ENCODE measurements at places on chromosomes 3 and 15. TPM values are rescaled to one million over a fixed set of nuclear protein-coding genes. Genes with fewer than 3 reads are reported as not detected.

Gene ITIH3
- total RNA-seq: 0.97 TPM

DNA sequence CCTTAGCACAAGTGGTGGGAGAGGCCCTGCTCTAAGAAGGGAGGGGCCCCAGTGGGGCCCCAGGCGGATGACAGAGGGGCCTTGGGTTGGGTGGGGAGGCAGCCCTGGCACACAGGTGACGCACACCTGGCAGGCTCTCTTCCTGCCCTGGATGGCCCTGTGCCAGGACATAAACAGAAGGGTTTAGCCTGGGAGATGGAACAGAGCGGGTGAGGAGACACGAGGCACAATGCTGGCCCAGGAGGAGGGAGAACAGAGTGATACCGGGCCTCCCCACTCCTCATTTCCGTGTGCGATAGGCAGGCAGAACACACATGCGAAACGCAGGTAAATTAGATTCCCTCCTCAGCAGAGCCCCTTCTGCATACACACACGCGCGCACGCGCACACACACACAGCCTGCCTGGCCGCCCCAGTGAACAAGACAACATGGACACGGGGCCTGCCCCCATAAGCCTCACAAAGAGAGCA lies 39.8 kb downstream of the IDH2 start:
- no peaks in the 10 kb centered on the region for H3K27me3 ChIP-seq
- no peaks in the 10 kb centered on the region for H3K36me3 ChIP-seq
- H3K27ac ChIP-seq: peak overlapping the region; percentile 75
- H3K4me1 ChIP-seq: peaks cover 45% of the 10 kb centered on the region

Gene TNK2
- 21.6 TPM for total RNA-seq

DNA sequence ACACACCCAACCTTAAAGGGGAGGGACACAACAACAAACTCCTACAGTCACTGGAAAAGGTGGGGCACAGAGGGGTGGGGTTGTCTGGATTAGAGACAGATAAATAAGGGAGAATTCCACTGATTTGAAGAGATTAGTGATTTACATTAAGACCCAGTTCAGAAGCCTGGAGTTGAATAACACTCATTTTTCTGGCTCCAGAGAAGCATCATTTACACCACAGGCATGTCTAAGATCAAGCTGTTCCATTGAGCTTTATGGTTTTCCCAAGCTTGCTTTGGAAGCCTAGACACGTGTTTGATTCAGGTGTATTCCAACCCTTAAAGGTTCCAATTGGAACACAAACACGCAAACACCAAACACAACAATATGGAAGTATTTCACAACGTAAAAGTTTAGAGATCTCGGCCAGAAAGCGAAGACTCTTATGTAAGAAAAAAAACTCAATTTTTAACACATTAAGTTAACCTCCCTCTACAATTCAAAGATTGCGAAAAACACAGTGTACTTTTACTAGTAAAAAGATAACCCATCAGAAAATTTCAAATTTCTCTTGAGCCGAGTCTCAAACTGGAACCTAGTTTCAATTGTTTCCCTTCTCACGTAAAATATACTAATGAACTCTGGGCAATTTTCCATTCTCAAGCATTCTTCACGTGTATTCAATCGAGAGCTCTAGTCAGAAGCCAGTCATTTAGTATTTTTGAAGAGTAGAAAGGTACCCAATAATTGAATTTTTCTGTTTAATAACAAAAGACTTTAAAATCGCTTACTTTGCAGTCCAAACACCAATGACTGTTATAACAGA lies 2.1 kb downstream of the TRA2B start:
- peak overlapping the region; percentile 100 for H3K27ac ChIP-seq
- H3K27me3 ChIP-seq: peaks cover 8% of the 10 kb centered on the region
- peaks cover 29% of the 10 kb centered on the region for H3K36me3 ChIP-seq
- no peak for DNase-seq
- peak overlapping the region; percentile 100 for H3K4me3 ChIP-seq
- peaks cover 42% of the 10 kb centered on the region for H3K4me1 ChIP-seq

- no peak overlapping the region for H3K4me3 ChIP-seq
- peaks cover 54% of the 10 kb centered on the region for H3K36me3 ChIP-seq
- no peaks in the 10 kb centered on the region for H3K27me3 ChIP-seq
- no peak for DNase-seq
- peaks cover 15% of the 10 kb centered on the region for H3K4me1 ChIP-seq
- H3K27ac ChIP-seq: no peak overlapping the region
Measured at GRCh38 chr15:68098465-68098864, 44.4 kb downstream of the PIAS1 start.

Data from type B pancreatic cell (in vitro differentiated cells).